NCI-H2171 treated with DMSO at 0.1 percent for 48 hours (cell line): ENCODE measurements at places on chromosomes 6 and 20.
A peak's percentile ranks its signal among the peaks of the same experiment; 100 is the strongest.

DNA sequence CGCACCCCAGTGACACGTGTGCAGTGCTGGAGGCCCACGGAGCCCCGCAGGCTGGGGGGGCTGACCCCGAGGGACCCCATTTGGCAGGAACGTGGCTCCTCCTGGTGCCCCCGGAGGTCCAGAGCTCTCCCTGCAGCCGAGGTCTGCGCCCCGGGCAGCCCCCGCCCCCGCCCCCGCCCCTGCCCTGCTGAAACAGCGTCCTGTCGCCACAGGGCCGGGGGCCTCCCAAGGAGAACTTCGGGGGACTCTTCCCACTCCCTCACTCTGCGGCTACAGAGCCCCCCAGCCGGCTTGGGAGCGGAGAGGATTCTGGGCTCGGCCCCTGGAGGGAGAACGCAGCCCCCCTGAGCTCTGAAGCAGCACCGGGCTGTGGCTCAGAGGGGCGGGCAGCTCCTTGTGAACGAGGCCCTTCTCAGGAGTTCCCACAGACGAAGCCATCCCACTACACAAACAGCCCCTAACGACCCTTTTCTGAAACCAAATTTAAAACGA is 115.2 kb downstream of the DLL1 start:
- DNase-seq: no peak

GRCh38 chr6:109790131-109790530 is 99.0 kb downstream of the FIG4 start:
- DNase-seq: no peak

GRCh38 chr6:153898360-153899059 is 140.5 kb upstream of the OPRM1 start:
- DNase-seq: no peak

DNA sequence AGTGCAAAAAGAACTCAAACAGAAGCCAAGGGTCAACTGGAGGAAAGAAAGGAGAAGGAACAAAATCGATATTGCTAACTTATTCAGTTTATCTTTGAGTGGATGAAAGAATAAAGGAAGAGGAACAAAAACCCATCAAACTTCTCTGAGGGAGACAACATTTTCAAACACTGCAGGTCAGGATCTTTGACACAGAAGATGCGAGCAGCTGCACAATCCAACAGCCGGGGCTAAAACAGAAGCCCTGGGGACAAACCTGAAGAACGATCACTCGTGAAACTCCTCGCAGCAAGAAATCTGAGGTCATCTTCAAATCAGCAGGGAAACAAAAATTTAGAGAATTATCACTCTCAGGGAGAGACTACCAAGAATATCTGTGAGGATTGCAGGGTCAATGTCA is 14.2 kb downstream of the SLC23A2 start:
- DNase-seq: no peak

- DNase-seq: no peak
Measured at GRCh38 chr6:168726312-168726856, 285.4 kb downstream of the SMOC2 start.

GRCh38 chr6:86107985-86108384 is 465.3 kb upstream of the SYNCRIP start:
- DNase-seq: peak; percentile 66

DNA sequence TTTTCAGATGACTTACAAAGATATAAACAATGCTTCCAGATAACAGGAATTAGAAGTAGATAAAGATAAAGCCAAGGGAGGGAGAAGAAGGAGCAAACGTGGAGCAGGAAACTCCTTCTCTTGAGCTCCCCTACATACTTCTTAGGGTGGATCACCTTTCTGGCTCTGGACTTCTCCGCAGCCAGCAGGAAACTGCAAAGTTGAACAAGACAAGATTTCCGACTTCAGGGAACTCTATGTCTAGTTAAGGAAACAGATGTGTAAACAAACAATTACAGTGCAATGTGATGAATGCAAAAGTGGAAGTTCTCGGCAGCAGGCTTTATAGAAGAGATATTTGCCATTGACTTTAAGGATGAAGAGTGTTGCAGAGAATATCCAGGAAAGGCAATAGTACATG is 134.0 kb upstream of the MARCKS start:
- no peak for DNase-seq

GRCh38 chr20:51554538-51555165 is 12.1 kb upstream of the NFATC2 start:
- no peak for DNase-seq

DNA sequence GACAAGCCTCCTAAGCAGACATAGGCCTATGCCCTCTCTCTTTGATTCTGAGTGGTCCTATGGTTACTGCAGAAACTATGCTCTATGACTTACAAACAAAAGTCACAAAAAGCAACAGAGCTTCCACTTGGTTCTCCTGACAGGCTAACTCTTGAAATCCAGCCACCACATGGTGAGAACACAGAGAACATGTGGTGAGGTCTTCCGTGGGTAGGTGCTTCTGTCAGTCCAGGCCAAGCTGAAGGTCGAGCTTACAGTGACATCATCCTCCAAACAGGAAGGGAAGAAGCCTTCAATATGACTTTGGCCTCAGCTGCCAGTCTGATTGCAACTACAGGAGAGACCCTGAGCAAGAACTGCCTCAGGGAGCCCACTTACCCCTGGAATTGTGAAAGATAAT is 265.5 kb downstream of the TBX18 start:
- no peak for DNase-seq

GRCh38 chr6:79686707-79687309 is 55.7 kb downstream of the SH3BGRL2 start:
- DNase-seq: no peak

GRCh38 chr20:46683939-46684750 is 5.1 kb downstream of the TP53RK start:
- DNase-seq: peak; percentile 17

- DNase-seq: peak; percentile 36
Measured at GRCh38 chr6:127436578-127437110, 22.5 kb downstream of the KIAA0408 start.

- peak; percentile 60 for DNase-seq
Measured at GRCh38 chr6:89818977-89819335, 638 bp downstream of the MDN1 start.

DNA sequence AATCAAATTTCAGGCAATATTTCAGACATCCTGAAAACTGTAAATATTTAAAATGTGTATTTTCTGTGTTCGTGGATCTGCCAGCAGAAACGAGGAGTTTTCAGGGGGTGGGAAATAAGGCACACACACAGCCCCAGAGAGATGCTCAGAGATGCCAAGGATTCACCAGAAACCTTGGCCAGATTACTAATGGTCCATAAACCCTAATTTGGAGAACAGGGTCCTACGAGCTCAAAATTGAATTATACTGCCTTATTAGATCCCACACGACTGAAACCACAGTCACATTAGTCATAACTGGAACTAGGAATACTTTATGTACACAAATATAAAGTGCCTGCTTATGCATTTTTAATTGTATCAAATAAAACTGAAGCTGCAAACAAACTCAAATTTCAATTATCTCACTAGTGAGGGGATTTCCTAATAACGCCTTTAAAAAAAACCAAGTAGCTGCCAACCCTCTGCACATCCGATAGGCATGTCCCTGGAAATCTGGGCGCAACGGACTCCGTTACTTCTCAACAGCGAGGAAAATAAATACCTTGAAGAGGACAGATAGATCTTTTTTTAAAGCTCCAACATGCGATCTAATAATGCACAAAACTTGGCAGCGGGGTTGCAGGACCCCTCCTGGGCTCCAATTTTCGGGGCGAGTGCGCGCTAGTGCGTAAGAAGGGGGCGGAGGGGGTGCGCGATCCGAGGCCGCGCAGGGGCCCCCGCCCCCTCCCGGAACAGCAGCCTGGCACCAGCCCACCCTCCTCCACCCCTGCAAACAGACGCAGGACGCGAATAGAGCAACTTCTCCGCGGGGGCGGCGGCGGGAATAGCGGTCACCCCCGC is 897 bp downstream of the CHD6 start:
- DNase-seq: peak; percentile 38

GRCh38 chr6:139623372-139623771 is 248.9 kb upstream of the CITED2 start:
- no peak for DNase-seq

DNA sequence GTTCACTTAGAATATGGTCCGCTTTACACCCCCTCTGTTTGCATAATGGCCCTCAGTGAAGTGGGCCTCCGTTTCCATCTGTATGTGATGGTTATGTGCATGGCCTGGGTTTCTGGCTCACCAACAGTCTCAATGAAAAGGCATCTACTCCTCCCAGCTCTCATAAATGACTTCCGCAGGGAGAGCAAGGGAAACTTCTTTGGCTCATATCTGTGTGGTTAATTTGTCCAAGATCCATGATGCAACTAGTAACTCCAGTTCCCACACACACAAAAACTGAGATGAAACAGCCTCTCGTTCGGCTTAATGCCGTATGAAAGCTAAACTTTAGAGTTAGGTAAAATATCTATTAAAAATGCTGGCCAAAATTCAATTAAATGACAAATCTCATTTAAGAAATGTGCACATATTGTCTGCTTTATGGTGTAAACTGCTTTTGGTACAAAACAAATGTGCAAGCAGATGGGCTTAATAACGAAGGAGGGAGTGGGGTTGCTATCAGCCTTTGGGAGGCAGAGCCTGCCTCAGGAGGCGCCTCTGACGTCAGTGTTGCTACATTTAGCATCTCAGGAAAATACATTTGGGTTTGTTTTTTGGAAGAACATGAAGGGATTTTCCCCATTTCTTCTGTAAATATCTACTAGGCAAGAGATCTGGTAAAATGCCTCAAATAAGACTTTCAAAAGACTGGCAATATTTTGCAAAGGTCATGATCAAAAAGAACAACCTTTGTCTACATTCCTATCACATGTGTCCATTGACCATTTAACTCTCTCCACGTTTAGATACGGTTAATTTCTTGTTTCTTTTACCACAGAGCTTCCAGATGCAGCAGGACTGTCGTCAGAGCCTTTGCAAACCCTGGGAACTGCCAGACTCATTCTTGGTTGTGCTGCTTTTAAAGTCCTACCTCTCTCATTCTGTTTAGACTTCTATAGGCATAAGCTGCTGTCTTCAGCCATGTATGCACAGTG is 96.8 kb downstream of the ARMC2 start:
- DNase-seq: peak; percentile 36

DNA sequence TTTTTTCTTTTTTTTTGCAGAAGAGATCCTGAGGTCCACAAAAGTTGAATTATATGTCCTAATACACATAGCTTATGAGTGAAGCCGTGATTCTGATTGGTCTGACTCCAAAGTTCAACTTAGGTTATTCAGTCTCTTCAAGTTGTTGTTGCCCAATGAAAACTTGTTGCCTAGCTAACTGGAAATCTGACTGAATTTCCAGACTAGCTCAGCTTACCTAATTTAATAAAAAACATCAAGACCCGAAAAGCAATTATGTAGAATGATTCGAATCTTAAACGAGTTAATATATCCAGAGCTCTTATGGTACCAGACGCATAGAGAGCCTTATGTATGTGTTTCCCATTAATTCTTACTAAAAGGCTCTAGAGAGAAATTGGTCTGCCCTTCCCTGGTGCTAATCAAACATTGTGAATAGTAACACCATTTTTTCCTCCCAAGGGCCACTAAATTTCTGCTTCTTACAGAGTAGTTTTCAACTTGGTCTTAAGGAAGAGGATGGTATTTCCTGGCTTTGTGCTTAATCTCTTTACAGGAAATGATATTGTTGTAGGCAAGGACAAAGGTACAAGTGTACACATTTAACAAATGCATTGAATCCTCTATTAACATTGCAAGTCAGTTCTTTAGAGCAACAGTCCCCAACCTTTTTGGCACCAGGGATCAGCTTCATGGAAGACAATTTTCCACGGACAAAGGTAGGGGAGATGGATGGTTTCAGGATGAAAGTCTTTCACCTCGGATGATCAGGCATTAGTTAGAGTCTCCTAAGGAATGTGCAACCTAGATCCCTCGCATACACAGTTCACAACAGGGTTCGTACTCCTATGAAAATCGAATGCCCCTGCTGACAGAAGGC is 107.9 kb downstream of the TSHZ2 start:
- DNase-seq: no peak

GRCh38 chr20:10978713-10979112 is 304.9 kb upstream of the JAG1 start:
- no peak for DNase-seq

- DNase-seq: no peak
Measured at GRCh38 chr6:28551891-28552666, 26.4 kb downstream of the GPX5 start.

DNA sequence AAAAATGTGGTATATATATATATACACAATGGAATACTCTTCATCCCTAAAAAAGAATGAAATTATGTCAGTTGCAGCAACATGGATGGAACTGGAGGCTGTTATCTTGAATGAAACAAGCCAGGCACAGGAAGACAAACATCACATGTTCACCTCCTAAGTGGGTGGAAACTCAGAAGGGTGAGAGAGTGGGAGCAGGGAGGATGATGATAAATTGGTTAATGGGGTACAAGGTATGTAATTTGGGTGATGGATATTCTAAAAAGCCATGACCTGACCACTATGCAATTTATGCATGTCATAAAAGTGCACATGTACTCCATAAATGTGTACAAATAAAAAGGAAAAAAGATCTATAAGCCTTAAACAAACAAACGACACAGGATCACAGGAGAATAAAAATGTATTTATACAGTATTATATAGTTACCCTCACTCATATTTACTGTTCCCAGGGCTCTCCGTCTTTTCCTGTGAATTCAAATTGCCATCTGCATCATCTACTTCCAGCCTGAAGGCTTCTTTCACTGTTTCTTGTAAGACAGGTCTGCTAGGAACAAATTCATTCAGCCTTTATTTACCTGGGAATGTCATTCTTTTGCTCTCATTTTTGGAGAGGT is 89.8 kb downstream of the SYNDIG1 start:
- DNase-seq: no peak

- DNase-seq: no peak
Measured at GRCh38 chr6:105251689-105252088, 71.9 kb upstream of the POPDC3 start.

- DNase-seq: peak; percentile 87
Measured at GRCh38 chr20:49534255-49534712, 33.7 kb downstream of the PTGIS start.

GRCh38 chr6:155013457-155013876 is 18.4 kb downstream of the TIAM2 start:
- peak; percentile 97 for DNase-seq

DNA sequence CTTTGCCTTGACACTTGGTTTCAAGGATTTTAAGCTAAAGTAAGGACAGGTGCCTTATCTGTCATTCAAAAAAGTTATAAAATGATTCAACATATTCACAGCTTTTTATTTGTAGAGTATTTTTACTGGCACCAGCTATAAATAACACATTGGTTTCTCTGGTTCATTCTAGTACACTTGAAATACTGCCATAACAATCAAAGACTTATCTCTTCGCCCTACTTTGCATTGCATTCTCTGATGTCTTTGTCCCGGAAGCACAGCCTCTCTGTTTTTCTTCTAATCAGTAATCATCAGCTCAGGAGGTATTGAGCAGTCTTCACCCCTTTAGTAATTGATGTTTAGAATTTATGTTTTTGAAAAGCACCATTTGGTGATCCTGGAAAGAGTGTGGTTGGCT is 156.4 kb downstream of the PDE10A start:
- DNase-seq: no peak

GRCh38 chr6:131412960-131413830 is 159.8 kb upstream of the ARG1 start:
- no peak for DNase-seq

- no peak for DNase-seq
Measured at GRCh38 chr6:6940031-6941025, 167.4 kb upstream of the RREB1 start.
